ENCODE measurements at places on chromosomes 2 and 18.

- DNase-seq: no peak
These were observed 493.3 kb upstream of the GCFC2 start for GRCh38 chr2:76204048-76204447.

- DNase-seq: no peak
These were observed 63.4 kb downstream of the SPATS2L start for GRCh38 chr2:200369886-200370285.

DNA sequence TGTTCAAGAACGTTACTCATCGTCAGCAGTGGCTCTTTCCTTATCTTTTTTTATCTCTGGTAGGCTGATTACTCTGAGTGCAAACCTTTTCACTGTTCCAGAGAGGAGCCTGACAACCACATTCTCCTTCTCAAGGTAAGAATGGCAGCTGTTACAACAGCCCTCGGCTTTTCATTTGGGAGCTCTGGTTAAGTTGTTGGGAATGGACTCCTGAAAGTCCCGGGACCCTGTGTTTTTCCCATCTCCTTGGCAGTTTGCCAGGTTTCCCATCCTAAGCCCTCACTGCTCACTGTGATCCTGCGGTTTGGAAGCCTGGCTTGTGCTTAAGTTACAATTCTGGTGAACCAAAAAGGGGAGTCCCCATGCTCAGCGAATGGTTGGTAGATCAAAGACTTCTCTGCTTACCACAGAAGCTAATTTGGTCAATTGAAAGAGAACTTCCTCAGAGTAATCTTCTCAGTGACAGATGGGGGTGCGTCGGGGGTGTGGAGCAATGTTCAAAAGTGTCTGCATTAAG lies 122.3 kb downstream of the LYPD6B start:
- DNase-seq: peak; percentile 7

GRCh38 chr2:52034706-52035105 lies 1002.8 kb upstream of the NRXN1 start:
- DNase-seq: no peak

DNA sequence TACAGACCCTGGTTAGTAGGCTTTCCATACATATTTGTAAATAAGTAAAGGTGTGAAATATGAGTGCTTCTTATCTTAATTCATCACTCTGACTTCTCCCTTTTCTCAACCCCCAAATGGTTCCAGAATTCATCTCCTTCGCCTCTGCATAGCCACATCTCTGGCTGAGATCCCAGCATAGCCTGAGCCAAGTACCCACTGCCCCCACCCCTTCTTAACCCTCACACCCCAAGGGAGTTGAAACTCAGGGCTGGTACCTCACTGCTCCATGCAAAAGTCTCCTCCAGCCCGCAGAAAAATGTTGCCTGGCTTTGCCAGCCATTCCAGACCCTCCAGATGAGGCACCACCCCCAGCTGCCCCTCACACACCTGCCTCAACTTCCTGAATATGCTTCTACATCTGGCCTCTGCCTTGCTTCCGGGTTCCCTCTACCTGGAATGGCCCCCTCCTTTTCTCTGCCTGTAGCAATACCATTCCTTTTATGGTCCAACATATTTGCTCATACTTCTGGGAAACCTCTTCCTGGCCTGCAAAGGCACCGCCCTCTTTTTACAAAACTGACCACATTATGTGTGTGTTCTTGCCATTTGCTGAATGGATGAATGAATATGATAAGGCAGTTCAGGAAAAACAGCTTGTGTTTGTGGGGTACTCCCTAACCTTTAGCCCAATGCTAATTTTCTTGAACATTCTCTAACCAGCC lies 112.8 kb downstream of the CELF4 start:
- no peak for DNase-seq

GRCh38 chr2:143513081-143513480 lies 383.9 kb downstream of the ARHGAP15 start:
- peak; percentile 1 for DNase-seq

GRCh38 chr2:74915743-74916142 lies 42.7 kb upstream of the POLE4 start:
- no peak for DNase-seq

DNA sequence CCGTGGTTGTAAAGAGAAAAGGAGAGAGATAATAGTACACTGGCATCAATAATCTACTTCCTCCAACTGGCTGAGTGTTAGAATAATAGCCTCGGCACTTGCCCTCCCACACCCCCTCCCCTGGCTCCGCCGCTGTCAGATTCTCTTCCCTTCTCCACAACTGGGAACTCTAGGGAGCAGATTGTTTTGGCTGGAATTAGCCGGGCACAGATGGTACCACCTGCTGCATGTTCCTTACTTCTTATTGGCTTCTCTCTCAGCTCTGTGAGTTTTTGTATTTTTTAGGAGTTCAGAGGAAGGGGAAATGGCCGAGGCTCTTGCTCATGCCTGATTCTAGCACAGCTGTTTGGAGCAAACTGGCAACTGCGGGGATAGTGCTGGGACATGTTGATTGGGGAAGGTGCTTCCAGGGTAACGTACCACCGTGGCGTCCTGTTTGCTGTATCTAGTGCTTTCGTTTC lies 140.0 kb downstream of the ZEB2 start:
- no peak for DNase-seq

DNA sequence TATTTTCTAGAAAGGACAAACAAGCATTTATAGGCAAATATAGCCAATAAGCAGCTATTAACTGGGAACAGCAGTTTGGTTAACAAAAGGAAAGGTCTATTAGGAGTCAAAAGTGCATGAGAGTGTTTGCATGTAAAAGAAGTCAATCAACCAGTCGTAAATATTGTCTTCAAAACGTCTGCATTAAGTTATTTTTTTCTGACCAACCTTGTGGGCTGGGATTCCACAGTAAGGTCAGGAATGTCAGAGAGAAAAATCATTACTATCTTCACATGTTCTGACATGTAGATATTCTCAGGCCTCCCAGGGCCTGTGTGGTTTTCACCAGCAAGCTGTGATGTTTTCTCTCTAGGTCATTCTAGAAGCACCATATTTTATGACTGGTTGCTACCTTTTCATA lies 922.5 kb downstream of the SUCLG1 start:
- DNase-seq: no peak
